ENCODE measurements at places on chromosomes 1 and 21. TPM values are rescaled to one million over a fixed set of nuclear protein-coding genes. Genes with fewer than 3 reads are reported as not detected.

GRCh38 chr1:202075389-202075788 is 47.3 kb upstream of the GPR37L1 start:
- no peak for DNase-seq

- DNase-seq: no peak
Measured at GRCh38 chr1:87284456-87285240, 44.0 kb upstream of the LMO4 start.

- DNase-seq: no peak
Measured at GRCh38 chr1:18139198-18139981, 31.8 kb downstream of the IGSF21 start.

DNA sequence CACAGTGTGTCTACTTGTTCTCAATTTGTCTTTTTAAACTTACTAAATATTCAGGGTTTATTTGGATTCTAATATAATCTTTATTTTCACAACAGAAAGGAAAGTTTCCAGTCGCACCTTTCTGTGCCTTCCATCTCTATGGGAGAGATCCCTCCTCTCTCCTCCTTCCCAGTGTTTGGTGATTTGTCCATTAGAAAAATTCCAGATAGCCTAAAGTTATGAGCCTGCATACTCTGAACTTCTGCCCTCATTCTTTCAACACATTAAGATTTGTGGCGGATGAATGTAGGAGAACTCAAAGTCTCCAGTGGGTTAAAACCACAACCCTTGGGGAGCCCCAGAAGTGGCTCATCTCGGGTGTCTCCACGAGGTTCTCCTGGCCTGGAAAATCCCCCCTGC is 3.6 kb downstream of the NHLH2 start:
- DNase-seq: no peak

- DNase-seq: no peak
Measured at GRCh38 chr1:19024532-19024931, 68.1 kb upstream of the IFFO2 start.

DNA sequence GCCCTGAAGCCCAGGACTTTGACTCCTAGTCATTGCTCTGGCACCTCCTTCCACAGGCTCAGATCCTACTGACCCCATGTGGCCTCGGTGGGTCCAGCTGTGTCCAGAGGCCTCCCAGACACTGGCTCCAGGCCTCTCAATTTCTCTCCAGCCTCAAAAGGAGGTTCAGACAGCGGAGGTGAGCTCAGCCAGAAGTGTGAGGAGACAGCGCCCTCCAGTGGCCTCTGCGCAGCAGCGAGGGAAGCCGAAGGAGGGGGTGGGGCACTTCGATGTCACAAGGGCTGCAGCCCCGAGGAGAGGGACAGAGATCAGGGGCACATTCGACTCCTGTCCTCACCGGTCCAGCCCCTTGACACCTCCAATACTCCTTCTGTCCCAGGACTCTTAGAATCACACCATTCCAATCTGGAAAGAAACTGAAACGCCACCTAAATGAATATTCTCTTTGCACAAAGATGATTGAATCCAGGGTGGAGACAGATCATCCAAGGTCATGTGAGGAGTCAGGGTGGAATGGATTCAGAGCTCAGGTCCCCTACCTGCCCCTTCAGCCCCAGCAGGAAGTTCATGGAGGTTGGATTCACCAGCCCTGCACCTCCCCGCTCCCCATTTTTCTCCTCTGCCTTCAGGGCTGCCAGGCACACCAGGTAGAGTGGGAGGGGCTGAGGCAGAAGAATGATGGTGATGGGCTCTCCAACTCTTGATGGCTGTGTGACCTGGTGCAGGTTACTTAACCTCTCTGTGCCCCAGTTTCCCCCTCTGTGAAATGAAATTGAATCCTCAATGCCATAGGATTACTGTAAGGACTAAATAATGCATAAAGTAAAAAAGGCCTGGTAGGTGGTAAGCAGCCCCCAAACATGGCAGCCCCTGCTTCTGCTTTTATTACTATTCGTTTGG is 34.8 kb upstream of the ZBTB40 start:
- peak; percentile 67 for DNase-seq

- DNase-seq: no peak
Measured at GRCh38 chr1:31961536-31961935, 23.4 kb upstream of the PTP4A2 start.

DNA sequence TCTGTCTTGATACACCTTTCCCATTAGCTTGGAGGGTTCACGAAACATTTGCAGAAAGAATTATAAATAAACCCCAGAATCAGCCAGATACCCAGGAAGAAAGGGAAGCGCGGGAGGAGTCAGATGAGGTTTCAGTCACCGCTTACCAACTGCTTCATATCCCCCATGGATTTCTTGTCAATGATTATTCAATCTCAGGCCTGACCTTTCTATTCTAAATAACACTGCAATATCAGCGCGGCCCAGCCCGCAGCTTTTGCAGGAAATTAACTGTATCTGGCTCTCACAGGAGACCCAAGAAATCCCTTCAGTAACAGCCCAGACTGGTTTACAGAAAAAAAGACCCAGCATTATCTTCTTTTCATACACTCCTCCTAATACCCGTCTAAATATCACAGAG is 308.6 kb downstream of the PBX1 start:
- DNase-seq: no peak

GRCh38 chr1:85836736-85837135 is 128.5 kb upstream of the ZNHIT6 start:
- no peak for DNase-seq

GRCh38 chr1:39214998-39215873 is 10.7 kb downstream of the MACF1 start:
- DNase-seq: no peak

DNA sequence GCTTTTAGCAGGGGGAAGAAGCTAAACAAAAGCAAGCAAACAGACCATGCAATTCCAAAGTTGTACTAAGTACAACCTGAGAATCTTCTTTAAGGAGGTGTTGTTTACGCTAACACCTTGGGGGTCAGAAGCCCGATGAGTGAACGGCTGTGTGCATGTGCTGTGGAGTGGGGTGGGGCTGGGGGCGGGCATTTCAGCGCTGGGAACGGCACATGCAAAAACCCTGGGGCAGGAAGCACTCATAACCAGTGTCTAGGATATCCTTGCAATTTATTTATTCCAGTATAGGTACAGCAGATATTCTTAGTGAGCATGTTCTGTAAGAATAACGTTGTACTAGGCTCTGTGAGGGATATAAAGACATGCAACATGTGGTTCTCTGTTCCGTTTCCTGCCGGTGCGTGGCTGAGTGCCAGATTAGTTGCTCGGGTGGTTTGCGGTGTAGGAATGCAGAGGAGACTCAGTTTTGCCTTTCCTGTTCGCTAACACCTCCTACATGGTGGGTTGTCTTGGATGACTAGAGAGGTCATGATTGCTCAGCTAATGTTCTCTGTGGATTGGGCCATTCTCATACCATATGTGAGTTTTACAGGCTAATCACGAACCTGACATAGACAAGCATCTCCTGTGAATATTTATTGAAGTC is 3.7 kb downstream of the FASLG start:
- DNase-seq: no peak

DNA sequence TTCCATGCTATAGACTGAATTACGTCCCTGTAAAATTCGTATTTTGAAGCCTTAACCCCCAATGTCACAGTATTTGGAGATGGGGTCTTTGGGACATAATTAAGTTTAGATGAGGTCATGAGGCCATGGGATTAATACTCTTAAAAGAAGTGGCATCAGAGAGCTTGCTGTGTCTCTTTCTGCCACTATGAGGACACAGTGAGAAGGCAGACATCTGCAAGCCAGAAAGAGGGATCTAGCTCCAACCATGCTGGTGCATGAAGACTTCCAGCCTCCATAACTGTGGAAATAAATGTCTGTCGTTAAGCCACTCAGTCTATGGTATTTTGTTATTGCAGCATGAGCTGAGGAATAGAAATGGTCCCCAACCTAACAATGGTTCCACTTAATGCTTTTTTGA is 99.0 kb downstream of the LTN1 start:
- no peak for DNase-seq

GRCh38 chr1:167669209-167670124 is 39.4 kb downstream of the RCSD1 start:
- DNase-seq: no peak

Gene PPP2R5A
- 104 TPM for polyA plus RNA-seq

Gene TTC22
- 2.9 TPM for polyA plus RNA-seq

Gene SPOCD1
- polyA plus RNA-seq: 0.32 TPM

Gene INKA2
- 4.5 TPM for polyA plus RNA-seq

Gene SPATA21
- polyA plus RNA-seq: 0.46 TPM

Gene KCTD3
- 65.9 TPM for polyA plus RNA-seq

Gene MRPL9
- 131 TPM for polyA plus RNA-seq

Gene FCRLA
- 0.35 TPM for polyA plus RNA-seq

All from left lung (tissue), 14 donors.